Midbrain (tissue), 1 donor: ENCODE measurements at places on chromosomes 5 and 9.

- DNase-seq: peak; percentile 48
Observed at GRCh38 chr9:1005043-1005667, 28.7 kb downstream of the DMRT3 start.

- DNase-seq: no peak
Observed at GRCh38 chr5:100584069-100584468, 48.9 kb downstream of the FAM174A start.

DNA sequence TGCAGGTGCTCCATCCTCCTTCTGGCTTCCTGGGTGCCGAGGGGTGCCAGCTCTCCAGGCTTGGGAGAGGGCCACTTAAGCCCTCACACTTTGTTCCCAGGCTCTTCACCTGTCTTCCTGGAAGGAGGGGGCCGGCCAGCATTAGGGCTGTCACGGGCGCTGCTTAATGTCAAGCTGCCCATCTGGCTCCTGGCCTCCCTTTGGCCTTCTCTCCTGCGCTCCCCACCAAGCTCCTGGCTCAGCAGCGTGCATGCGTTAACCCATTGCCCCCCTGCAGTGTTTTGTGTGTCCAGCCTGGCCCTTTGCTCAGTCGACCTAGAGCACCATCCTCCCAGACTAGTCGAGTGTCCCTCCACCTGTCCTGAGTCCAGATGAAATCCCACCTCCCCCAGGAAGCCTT is 21.3 kb downstream of the NTNG2 start:
- DNase-seq: no peak

DNA sequence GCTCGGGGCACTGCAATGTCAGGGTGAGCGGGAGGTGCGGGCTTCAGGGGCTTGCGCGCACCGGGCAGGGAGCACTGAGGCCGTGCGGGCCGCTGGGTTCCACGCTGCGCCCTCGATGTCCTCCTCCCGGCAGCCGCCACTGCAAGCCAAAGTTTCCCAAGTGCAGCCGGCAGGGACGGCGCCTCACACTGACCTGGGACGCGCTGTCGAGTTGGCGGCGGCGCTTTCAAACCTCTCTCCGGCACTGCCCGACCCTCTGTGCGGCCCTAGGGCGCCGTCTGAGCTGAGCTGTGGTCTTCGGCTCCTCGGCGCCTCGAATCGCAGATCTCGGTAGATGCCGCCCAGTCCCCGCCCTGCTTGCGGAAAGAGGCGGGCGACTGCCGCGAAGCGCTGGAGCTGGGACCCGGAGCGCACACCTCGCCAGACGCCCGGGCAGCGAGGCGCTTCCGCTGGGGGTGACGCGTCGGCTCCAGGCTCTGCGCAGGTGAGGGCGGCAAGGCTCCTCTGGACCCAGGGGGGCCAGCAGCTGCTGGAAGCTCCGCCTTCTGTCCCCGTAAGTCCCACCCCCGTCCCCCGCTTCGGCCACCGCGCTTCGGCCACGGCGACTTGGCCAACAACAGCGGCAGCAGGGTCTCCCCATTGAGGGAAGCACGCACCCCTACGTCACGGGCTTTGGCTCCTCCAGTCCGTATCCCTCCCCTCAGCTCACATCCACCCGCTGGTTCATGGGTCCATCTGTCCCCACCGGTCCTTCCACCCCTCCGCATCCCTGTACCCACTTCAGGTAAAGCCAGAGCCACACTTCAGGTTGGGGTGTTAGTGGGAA is at the start of gene ANKRD34B:
Gene ANKRD34B, minus strand, starts transcription at position 320 of the 826 bp plus-strand sequence. CDS start 10,261 bp downstream, outside the sequence.
- no peak for DNase-seq

DNA sequence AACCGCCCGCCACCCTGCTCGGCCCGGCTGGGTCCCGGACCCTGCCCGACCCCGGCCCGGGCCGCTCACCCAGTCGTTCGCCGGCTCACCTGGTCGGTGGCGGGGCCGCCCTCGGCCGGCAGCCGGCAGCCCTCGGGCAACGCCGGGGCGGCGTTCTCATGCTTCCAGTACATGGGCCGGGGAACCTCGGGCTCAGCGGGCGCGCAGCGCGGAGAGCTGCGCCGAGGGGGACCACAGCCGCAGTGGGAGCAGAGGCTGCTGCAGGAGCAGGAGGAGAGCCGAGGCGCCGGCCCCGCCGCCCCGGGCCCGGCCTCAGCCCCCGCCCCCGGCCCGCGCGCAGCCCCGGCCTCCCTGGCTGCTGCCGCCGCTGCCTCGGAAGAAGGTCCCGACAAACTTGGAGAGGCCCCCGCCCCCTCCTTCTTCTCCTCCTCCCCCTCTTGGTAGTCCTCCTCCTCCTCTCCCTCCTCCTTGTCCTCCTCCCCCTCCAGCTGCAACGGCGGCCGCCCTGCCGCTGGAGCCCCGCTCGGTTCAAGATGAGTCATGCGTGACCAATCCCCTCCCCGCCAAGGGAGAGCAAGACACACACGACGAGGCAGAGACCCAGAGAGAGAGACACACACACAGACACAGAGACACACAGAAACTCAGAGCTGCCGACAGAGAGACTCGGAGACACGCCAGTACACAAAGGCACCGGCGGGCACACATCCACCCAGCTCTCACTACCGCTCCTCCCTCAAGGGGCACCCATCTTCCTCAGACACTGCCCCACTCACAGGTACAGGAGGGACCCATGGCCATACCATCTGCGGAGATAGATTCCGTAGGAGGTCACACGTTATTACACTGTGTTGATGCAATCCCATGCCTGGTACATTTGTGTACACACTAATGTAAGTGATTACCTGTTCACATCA is at the start of gene LHX6:
Gene LHX6, minus strand, starts transcription at position 390 of the 917 bp plus-strand sequence. Its CDS starts 217 bp downstream, at position 173.
- DNase-seq: no peak

- DNase-seq: no peak
Observed at GRCh38 chr9:74610523-74611061, 113.5 kb downstream of the RORB start.

GRCh38 chr5:172800088-172800551 is 29.1 kb upstream of the DUSP1 start:
- DNase-seq: peak; percentile 15
